ENCODE measurements at places on chromosomes 2 and 18. TPM values are rescaled to one million over a fixed set of nuclear protein-coding genes. Genes with fewer than 3 reads are reported as not detected.

DNA sequence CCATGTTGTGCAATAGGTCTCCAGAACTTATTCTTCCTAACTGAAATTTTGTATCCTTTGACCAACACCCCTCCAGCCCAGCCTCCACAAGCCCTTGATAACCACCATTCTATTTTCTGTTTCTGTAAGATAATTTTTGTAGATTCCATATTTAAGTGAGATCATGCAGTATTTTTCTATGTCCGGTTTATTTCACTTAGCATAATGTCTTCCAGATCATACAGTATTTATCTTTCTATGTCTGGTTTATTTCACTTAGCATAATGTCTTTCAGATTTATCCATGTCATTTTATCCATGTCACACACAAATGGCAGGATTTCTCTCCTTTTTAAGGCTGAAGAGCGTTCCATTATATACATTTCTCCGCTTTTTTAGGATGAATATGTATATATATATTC is 24.4 kb upstream of the ONECUT2 start:
- no peaks in the 10 kb centered on the region for H3K27me3 ChIP-seq
- H3K36me3 ChIP-seq, result no peaks in the 10 kb centered on the region
- H3K4me1 ChIP-seq, result no peaks in the 10 kb centered on the region
- peak overlapping the region; percentile 5 for H3K27ac ChIP-seq
- H3K4me3 ChIP-seq, result no peak overlapping the region
- DNase-seq, result peak; percentile 19

Gene VWC2L
- polyA plus RNA-seq, result not detected

DNA sequence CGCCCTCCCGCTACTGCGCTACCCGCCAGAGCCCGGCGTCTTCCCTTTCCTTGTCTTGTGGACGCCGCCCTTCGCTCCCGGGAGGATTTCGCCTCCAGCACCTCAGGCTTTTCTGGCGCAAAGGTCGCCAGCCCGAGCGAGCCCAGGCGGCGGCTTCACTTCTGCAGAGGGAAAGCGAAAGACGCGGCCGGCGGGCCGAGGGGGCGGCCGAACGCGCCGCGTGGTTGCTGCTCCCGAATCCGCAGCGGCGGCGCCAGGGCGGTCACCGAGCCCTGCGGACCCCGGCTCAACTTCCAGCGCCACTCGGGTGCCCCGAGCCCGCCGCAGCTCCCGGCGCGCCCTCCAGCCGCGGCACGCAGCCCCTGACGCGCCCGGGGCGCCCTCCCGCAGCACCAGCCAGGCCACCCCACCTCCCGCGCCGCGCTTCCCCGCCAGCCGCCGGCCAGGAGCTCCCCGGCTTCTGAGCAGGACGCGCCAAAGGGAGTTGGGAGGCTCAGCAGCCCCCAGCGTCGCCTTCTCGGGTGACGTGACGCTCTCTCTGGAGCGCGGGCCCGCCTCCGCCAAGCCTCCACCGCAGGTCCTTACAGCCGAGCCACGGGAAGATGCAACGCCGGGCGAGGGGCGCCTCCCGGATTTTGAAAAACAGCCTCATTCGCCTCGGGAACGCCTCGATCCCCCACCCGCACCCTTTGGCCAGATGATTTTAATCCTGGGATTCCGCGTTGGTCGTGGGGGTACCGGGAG is 84.9 kb upstream of the EPB41L3 start:
- no peak overlapping the region for H3K27ac ChIP-seq
- peaks cover 57% of the 10 kb centered on the region for H3K27me3 ChIP-seq
- no peaks in the 10 kb centered on the region for H3K4me1 ChIP-seq
- H3K36me3 ChIP-seq, result no peaks in the 10 kb centered on the region
- H3K4me3 ChIP-seq, result peak overlapping the region; percentile 58
- DNase-seq, result peak; percentile 53

GRCh38 chr2:213279971-213280370 is 4.3 kb upstream of the SPAG16 start:
- no peak for DNase-seq
- H3K36me3 ChIP-seq, result no peaks in the 10 kb centered on the region
- H3K4me3 ChIP-seq, result no peak overlapping the region
- H3K27ac ChIP-seq, result no peak overlapping the region
- no peaks in the 10 kb centered on the region for H3K27me3 ChIP-seq
- H3K4me1 ChIP-seq, result peaks cover 4% of the 10 kb centered on the region

DNA sequence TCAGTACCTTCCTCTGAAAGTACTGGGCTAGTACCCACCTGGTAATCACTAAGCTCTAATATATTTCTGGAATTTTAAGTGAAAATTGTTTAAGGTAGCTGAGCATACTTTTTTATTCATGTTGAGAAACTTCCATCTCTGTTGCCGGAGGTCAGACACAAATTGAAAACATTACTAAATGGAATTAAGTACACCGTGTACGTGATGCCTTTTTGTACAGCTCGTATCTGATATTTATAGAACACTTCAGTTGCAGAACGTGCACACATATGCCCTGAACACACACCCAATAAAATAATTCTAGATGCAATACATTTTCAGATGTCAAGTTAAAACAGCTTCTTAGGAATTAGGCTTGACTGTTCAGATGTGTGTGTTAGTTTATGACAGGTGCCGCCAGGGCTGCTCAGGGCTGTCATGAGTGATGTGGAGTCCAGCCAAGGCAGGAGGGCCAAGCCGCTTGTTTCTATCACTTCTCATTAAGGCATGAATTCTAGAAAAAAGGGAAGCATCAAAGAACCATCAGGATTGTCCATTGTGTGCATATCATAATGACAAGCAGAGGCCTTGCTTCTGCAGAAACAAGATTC is 80.9 kb upstream of the FOSL2 start:
- H3K27me3 ChIP-seq, result no peaks in the 10 kb centered on the region
- no peaks in the 10 kb centered on the region for H3K4me1 ChIP-seq
- no peak overlapping the region for H3K27ac ChIP-seq
- no peak for DNase-seq
- H3K36me3 ChIP-seq, result no peaks in the 10 kb centered on the region

GRCh38 chr2:53750041-53750768 is 17.4 kb upstream of the CHAC2 start:
- no peak for DNase-seq
- no peak overlapping the region for H3K27ac ChIP-seq
- peaks cover 17% of the 10 kb centered on the region for H3K36me3 ChIP-seq
- H3K27me3 ChIP-seq, result no peaks in the 10 kb centered on the region
- H3K4me3 ChIP-seq, result no peak overlapping the region

Gene ACVR1C
- 0.03 TPM for polyA plus RNA-seq

Gene DCC
- 0.34 TPM for polyA plus RNA-seq

GRCh38 chr2:39123436-39123999 is 2.7 kb upstream of the SOS1 start:
- peak overlapping the region; percentile 87 for H3K4me3 ChIP-seq
- no peaks in the 10 kb centered on the region for H3K27me3 ChIP-seq

- peak; percentile 85 for DNase-seq
- no peaks in the 10 kb centered on the region for H3K27me3 ChIP-seq
- no peak overlapping the region for H3K27ac ChIP-seq
- no peaks in the 10 kb centered on the region for H3K36me3 ChIP-seq
- H3K4me1 ChIP-seq, result no peaks in the 10 kb centered on the region
Measured at GRCh38 chr18:3498698-3499471, 48.9 kb downstream of the TGIF1 start.

- 0 out of 2 replicates have a peak, but pooled peaks cover 11% of the 10 kb centered on the region for H3K4me1 ChIP-seq
- H3K36me3 ChIP-seq, result no peaks in the 10 kb centered on the region
- H3K27ac ChIP-seq, result no peak overlapping the region
- no peaks in the 10 kb centered on the region for H3K27me3 ChIP-seq
Measured at GRCh38 chr2:58045580-58046334, 849 bp upstream of the VRK2 start.

Gene HADHA
- polyA plus RNA-seq, result 64.3 TPM

DNA sequence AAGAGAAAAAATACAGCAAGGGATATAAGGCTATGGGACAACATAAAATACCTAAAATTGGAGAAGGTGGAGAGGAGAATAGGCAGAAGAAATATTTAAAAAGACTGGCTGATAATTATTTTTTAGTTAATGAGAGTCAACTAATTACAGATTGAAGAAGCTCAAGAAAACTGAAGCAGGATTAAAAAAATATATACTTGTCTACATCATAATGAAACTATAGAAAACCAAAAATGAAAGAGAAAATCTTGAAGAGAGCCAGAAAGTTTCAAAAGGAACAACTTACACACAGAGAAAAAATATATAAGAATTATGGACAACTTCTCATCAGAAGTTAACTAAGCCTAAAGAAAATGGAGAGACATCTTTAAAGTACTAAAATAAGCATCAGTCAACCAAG is 62.9 kb upstream of the APCDD1 start:
- H3K27me3 ChIP-seq, result no peaks in the 10 kb centered on the region
- DNase-seq, result no peak
- no peaks in the 10 kb centered on the region for H3K36me3 ChIP-seq
- H3K27ac ChIP-seq, result no peak overlapping the region
- H3K4me1 ChIP-seq, result no peaks in the 10 kb centered on the region

GRCh38 chr18:58042826-58043490 is 1.1 kb upstream of the NEDD4L start:
- no peak overlapping the region for H3K27ac ChIP-seq
- no peaks in the 10 kb centered on the region for H3K27me3 ChIP-seq
- no peaks in the 10 kb centered on the region for H3K36me3 ChIP-seq
- DNase-seq, result no peak
